GM18507 (cell line): ENCODE measurements at places on chromosomes 13 and 19.

GRCh38 chr19:43532571-43532961 is 422 bp upstream of the ZNF575 start:
- DNase-seq, result no peak

- DNase-seq, result no peak
Measured at GRCh38 chr13:112868308-112868707, 100.7 kb upstream of the MCF2L start.

GRCh38 chr13:95233026-95233635 is 68.1 kb downstream of the ABCC4 start:
- no peak for DNase-seq

GRCh38 chr13:30882996-30883766 is 22.9 kb upstream of the MEDAG start:
- DNase-seq, result no peak

DNA sequence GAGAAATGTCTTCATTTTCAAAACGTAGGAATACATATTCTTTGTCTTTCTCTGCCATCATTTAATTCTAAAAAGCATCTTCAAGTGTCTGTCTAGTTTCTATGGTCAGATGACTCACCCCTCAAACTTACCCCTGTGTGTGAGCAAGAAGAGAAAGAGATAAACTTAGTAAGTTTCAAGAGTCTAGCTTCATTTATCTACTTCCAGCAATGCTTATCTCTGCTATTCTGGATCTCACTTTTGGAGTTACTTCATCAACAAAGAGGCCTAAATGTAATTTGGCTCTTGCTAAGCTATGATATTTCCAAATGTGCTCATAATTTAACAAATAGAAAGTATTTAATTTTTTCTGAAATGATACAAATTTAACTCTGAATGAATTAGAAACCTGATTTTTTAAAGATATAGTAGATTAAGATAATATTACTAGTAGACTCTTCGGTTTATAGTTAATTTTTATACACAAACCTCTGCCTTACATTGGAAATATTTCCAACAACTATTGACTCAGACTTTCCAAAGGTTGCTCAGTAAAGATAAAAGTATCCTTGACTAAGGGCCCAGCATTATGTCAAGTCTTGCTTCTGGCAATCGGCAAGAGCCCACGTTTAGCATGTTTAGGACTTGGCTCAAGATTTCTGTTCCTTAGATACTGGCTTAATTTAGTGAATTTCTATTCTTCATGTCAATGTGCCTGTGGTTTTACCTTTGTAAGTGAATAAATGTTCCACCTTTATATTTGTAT is 1511.0 kb upstream of the SLC10A2 start:
- DNase-seq, result no peak

- no peak for DNase-seq
Measured at GRCh38 chr13:47239025-47239424, 342.2 kb upstream of the HTR2A start.

- no peak for DNase-seq
Measured at GRCh38 chr13:46475541-46475991, 77.4 kb upstream of the LRCH1 start.

- DNase-seq, result no peak
Measured at GRCh38 chr13:26987486-26988013, 184.1 kb downstream of the USP12 start.

DNA sequence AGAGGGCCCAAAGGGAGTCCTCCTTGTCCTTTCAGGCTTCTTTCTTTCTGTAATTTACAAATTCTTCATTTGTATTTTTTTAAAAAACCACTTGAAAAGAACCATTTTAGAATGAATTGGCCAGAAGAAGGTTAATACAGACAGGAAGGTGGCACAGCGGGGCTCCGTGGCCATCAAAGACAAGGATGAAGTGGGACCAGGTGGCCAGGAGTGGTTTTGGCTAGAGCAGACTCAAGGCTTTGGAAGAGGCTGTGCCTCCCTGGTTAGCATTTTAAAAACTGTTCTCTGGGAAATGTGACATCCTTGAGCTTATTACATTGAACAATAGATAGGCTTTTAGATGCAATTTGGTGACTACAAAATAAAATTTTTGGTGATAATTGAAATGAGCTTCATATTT is 48.4 kb downstream of the ATP8A2 start:
- no peak for DNase-seq

- DNase-seq, result no peak
Measured at GRCh38 chr19:35781650-35782049, 6.3 kb downstream of the ARHGAP33 start.

- DNase-seq, result no peak
Measured at GRCh38 chr13:111919849-111920248, 147.1 kb upstream of the SOX1 start.

- DNase-seq, result no peak
Measured at GRCh38 chr13:32426191-32426989, 1.5 kb downstream of the N4BP2L1 start.

DNA sequence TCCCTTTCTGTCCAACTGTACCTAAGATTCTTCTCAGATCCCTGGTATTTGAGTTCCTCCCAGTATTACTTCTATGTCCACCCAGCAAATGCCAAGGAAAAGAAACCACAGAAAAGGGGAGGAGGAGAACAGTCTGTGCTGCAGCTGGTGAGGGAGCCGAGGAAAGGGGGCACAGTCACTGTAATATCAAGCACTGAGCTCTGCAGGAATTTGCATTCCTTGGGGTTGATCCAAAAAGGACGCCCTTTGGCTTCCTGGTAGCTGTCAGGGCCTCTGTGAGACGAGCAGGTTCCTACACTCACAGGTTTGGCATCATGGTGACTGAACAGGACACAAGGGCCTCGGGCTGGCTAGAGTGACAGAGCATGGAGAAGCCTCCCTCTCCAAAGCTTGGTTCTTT is 273.4 kb downstream of the NHLRC3 start:
- DNase-seq, result no peak

DNA sequence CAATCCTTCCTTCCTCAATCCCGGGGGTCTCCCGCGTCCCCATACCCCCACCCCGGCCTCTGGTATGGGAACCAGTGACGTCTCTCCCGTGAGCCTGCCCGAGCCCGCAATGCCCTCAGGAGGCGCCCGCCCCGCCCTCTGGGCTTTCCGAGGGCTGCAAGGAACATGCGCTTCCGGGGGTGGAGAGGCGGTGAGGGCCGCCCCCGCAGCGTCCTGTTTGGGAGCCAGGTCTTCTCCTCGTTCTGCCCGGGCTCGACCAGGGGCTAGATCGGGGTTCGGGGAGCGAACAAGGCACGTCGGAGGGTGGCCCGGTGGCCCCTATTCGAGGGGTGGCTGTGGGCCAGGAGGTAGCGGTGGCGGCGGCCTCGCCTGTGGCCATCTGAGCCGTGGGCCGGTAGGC is 6.6 kb upstream of the TEX101 start:
- DNase-seq, result no peak

- no peak for DNase-seq
Measured at GRCh38 chr19:54341295-54341694, 2.3 kb upstream of the LILRA4 start.

- no peak for DNase-seq
Measured at GRCh38 chr13:22748866-22749577, 431.8 kb upstream of the SGCG start.

GRCh38 chr19:11405846-11406643 is 13.1 kb downstream of the RGL3 start:
- no peak for DNase-seq

DNA sequence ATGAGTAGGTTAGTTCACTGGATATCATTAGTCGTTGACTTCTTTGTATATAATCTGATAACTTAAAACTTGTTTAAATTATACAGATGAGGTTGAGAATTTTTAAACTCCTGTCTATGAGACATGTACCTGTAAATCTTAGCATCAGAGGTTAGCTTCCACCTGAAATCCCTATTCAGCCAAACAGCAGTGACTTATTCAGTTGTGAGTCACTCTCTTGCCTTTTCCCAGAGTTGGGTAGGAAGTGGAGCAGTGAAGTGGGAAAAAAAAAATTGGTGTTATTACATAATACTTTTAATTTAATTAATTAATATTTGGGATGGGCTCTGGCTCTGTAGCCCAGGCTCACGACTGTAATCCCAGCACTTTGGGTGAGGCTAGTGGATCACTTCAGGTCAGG is 32.9 kb downstream of the ZNF701 start:
- no peak for DNase-seq

GRCh38 chr13:40984668-40985366 is 34.3 kb downstream of the ELF1 start:
- DNase-seq, result no peak

DNA sequence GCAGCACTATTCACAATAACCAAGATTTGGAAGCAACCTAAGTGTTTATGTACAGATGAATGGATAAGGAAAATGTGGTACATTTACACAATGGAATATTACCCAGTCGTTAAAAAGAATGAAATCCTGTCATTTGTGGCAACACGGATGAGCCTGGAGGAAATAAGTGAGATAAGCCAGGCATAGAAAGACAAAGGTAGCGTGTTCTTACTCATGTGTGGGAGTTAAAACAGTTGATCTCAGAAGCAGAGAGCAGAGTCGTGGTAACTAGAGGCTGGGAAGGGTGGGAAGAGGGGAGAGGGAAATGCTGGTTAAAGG is 29.5 kb downstream of the LILRB4 start:
- DNase-seq, result no peak

GRCh38 chr19:3721131-3721886 is 13.1 kb downstream of the TJP3 start:
- peak; percentile 83 for DNase-seq

DNA sequence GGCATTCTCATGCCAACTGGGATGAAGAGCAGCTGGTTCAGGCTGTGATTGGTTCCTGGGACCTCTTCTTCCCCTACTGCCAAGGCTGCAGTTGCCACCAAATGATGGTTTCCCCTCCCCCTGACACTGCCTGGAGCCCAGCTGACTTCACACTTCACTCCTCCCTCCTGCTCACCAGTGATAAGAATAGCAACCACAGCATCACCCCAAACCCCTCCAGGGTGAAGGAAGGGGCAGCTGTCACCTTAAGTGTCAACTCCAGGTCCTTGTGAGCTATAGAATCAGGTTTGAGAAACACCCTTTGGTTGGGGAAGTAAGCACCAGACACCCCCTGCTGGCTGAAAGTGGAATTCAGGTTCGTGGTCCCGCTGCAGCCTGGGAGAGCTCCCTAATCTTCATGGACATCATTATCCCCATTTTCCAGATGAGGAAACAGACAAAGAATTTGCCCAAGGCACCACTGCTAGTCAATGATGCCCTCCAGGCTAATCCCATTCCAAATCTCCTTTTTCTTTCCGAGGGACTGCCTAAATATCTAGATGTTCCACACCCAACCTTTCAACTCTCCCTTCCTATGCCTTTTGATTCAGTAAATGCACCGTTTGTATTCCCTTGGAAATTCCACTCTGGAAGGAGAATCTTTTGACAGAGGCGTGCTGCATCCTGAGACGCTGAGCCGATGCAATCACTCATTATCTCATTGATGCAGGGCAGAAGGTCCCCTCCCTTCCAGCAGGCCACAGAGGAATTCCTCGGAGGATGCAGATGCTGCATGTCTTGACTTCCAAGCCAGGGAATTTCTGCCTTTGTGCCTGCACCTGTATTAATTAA is 50.6 kb upstream of the UQCRFS1 start:
- DNase-seq, result no peak

- DNase-seq, result no peak
Measured at GRCh38 chr19:39613597-39613996, 11.3 kb downstream of the LGALS13 start.

- no peak for DNase-seq
Measured at GRCh38 chr13:77916488-77916887, 2.1 kb downstream of the EDNRB start.

GRCh38 chr13:39196965-39197646 is 158.8 kb downstream of the NHLRC3 start:
- DNase-seq, result no peak
